Right lung (tissue), 10 donors: ENCODE measurements at places on chromosomes 16 and 17. TPM values are rescaled to one million over a fixed set of nuclear protein-coding genes. Genes with fewer than 3 reads are reported as not detected.

SOST gene
- polyA plus RNA-seq, result not detected

OR3A1 gene
- 0.09 TPM for polyA plus RNA-seq

DNA sequence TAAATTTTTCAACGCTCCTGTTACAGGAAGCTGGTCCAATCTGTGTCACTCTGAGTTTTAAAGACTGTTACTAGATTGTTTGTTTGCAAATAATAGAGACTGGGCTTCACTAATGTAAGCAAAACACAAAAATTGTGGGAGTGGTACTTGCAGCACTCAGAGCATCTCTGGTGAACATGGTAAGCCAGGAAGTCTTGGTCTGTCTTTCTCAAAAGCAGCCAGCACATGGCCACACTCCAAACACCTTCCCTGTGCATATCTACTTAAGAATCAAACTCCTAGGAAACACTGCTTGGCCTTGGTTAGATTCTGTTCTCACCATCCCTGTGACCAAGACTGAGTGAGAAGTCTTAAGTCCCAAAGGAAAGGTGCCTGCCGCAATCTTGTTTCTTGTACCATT lies 49.7 kb upstream of the SALL1 start:
- DNase-seq, result no peak

- no peak for DNase-seq
These were observed 30.1 kb downstream of the QPRT start for GRCh38 chr16:29708917-29709600.

DNA sequence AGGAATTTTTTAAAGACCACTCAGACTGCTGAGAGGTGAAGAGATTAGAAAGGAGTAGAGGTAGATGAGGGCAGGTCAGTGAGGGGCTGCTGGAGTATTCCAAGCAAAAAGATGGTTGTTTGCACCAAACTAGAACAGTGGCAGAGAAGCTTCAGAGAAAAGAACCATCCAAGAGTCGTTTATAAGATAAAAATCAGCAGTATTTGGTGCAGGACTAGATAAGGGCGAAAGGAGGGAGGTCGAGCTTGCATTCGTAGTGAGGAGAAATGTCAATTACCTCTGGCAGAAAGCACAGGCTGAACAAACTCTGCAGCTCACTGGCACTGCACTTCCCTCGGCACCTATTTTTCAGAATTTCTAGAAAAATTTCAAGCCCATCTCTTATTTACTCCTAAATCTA lies 9.6 kb downstream of the TEX2 start:
- no peak for DNase-seq

- no peak for DNase-seq
These were observed 10.7 kb downstream of the DCTN5 start for GRCh38 chr16:23651943-23652468.
